M059J (cell line): ENCODE measurements at places on chromosomes 1 and 21. TPM values are rescaled to one million over a fixed set of nuclear protein-coding genes. Genes with fewer than 3 reads are reported as not detected.

The LRRC38 gene
- total RNA-seq, result 0.15 and 0.37 TPM in 2 replicates

The RCAN1 gene
- 160 and 181 TPM in 2 replicates for total RNA-seq

The NOL9 gene
- 13.2 and 25.5 TPM in 2 replicates for total RNA-seq

The C4BPB gene
- not detected in 2 replicates for total RNA-seq

The NBPF9 gene
- total RNA-seq, result 13.5 and 18.8 TPM in 2 replicates

The S100A16 gene
- total RNA-seq, result 138 and 163 TPM in 2 replicates

The HENMT1 gene
- not detected in 2 replicates for total RNA-seq

DNA sequence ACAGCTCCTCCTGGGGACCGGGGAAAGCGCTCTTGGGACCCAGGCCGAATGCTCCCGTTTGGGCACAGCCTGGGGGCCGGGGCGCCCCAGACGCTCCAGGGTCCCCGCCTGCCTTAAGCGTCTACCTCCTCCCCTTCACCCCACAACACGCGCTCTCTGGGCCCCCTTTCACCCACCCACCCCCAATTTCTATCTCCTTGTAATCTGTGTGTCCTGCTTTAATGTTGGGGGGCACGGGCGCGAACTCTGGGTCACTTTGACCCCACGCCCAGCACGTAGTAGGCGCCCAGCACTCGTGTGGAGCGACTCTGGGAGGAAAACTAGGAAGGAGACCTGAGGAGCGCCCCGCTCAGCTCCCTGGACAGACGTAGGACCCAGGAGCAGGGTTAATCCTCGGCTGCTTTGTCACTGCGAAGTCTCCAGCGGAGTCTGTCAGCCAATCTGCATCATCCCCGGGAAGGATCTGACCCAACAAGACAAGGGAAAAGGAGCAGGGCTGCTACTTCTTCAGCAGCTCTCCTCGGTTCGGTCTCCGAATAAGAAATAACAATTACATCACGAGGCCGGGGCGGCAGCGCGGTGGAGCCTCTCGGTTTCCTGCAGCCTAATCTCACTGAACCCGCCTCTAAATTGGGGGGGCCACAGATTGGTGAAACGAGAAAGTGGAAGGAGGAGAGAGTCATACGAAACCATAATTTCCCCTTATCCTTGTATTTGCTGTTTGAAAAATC, 757 bp upstream of the NRIP1 start:
- peak; percentile 72 for DNase-seq

GRCh38 chr21:44259082-44259705, 2.5 kb downstream of the DNMT3L start:
- DNase-seq, result peak; percentile 37

DNA sequence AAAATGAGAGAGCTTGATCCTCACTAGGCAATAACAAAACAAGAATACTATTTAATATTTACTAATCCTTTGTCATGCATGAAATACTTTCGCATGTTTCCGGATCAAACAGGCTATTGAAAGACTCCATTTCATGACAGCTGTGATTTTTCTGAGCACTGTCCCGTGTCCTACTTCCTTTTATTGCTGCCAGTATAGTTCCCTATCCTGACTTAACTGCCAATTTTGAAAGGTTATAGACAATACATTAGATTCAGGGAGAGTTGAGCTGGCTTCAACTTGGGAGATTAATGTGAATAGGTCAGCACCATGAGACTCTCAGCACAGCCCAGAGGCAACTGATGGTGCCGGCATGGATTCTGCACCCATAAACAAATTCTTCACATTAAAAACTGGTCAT, 225.8 kb downstream of the VAV3 start:
- DNase-seq, result peak; percentile 42

GRCh38 chr1:76769911-76770310, 97.4 kb upstream of the ST6GALNAC5 start:
- DNase-seq, result no peak

GRCh38 chr1:214306269-214306668, 25.3 kb downstream of the SMYD2 start:
- no peak for DNase-seq

DNA sequence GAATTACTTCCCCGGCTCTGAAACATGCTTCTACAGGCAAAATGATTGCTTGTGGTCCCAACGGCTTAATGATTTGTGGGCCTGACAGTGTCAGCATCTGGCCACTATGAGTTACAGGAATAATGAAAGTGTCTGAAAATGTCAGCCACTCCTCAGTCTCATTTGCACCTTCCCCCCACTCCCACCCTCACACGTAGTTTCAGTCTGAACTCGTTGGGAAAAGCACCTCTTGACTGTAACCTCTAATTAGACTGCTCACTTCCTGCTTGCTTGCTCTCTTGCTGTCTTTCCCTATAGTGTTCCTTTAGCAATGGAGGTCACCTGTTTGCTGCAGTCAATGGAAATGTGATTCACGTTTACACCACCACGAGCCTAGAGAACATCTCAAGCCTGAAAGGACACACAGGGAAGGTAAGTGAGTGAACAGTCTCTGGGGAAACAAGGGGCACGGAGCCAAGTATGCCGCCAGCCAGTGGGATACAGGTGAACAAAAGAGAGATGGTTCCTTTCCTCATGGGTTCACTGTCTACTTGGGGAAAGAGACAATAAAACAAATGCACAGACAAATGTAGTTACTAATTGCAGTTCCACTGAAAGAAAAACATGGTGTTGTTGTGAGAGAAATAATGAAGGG, 27.1 kb downstream of the CFAP57 start:
- no peak for DNase-seq
